ENCODE measurements at places on chromosomes 2 and 18.

GRCh38 chr2:198901894-198902293, 555.8 kb downstream of the SATB2 start:
- DNase-seq: no peak

- DNase-seq: no peak
These were observed 15.2 kb downstream of the LANCL1 start for GRCh38 chr2:210461401-210461800.

DNA sequence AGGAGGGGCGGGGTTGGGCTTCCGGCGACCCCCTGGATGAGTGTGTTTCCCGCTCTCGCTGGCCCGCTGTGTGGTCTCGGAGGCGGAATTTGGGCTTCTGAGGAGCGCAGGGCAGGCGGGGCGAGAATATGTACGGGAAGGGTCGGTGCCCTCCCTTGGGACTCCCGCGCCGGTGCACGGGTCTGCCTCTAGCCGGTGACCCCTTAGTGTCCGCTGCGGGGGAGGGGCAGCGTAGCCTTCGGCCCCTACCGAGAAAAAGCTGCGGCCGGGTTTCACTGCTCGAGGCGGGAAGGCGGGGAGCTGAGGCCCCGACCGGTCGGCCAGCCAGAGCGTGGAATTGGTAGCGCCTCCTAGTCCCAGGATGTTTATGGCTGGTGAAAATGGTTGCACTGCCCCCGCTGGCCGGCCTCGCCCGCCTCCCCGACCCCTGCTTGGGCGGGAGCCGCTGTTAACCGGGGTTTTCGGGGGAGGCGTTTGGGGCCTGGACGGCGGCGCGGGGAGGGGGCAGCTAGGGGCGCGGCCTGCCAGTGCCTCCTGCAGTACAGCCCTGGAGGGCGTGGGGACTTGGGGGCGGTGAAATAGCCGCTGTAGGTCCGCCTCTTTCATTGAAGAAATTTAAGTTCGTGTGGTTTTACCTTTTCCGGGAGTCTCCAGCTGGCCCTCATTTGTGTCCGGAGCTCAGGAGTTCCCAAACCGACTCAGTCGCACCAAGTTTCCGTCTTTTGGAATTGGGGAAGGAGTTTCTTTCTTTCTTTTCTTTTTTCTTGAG, at the start of gene UGP2:
UGP2 (plus strand) TSS at position 643 of the 769 bp plus-strand sequence. CDS start 290 bp downstream, outside the sequence.
- DNase-seq: peak; percentile 81

DNA sequence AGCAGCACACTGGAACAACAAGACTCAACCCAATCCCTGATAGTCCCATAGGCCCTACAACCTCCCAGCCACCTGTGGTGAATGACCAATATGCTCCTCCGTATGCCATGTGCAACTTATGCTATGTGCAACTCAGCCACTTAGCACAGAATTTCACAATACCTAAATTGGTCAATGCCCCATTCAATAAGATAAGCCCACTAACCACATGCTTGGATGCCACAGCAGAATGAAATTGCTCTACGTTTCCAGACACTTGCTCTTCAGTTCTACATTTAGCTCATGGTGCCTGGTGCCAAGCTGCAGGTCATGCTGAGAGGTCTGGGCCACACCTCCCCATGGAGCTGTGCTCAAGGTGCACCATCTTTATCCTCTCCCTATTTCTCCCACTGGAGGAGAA, 159.8 kb downstream of the EN1 start:
- DNase-seq: no peak

- no peak for DNase-seq
These were observed 136.8 kb downstream of the RDH14 start for GRCh38 chr2:18423636-18424035.

- no peak for DNase-seq
These were observed 123.3 kb downstream of the CLIP4 start for GRCh38 chr2:29238497-29238896.

Measured in stimulated activated CD4-positive, alpha-beta T cell treated with anti-CD3 and anti-CD28 coated beads, Interleukin-4, amount 100 ng/mL, for 1 hour (primary cell).